ENCODE measurements at places on chromosomes 16 and 17. TPM values are rescaled to one million over a fixed set of nuclear protein-coding genes. Genes with fewer than 3 reads are reported as not detected.

DNA sequence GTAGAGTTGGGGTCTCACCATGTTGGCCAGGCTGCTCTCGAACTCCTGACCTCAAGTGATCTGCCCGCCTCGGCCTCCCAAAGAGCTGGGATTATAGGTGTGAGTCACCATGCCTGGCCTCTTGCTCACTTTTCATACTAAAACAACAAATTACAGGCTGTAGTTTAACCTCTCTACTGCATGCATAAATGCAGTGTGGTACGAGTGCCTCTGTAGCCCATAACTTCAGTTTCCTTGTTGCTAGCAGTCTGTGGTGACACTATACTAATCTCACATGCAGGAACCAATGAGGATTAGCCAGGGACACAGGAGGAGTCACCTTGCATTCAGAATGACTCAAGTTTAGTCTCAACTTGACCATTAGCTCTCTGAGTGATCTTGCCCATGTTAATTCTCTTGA is 20.1 kb downstream of the HMOX2 start:
- no peaks in the 10 kb centered on the region for H3K27me3 ChIP-seq
- H3K4me3 ChIP-seq: no peak overlapping the region
- no peak overlapping the region for H3K27ac ChIP-seq
- H3K36me3 ChIP-seq: peaks cover 1% of the 10 kb centered on the region
- DNase-seq: no peak

Gene SCIMP
- total RNA-seq: 87.3 TPM

- H3K36me3 ChIP-seq: peaks cover 83% of the 10 kb centered on the region
- H3K27me3 ChIP-seq: no peaks in the 10 kb centered on the region
- peaks cover 42% of the 10 kb centered on the region for H3K4me1 ChIP-seq
- peak overlapping the region; percentile 55 for H3K27ac ChIP-seq
- DNase-seq: no peak
- no peak overlapping the region for H3K4me3 ChIP-seq
Observed at GRCh38 chr17:77489893-77490255, 349.1 kb downstream of the SEC14L1 start.

DNA sequence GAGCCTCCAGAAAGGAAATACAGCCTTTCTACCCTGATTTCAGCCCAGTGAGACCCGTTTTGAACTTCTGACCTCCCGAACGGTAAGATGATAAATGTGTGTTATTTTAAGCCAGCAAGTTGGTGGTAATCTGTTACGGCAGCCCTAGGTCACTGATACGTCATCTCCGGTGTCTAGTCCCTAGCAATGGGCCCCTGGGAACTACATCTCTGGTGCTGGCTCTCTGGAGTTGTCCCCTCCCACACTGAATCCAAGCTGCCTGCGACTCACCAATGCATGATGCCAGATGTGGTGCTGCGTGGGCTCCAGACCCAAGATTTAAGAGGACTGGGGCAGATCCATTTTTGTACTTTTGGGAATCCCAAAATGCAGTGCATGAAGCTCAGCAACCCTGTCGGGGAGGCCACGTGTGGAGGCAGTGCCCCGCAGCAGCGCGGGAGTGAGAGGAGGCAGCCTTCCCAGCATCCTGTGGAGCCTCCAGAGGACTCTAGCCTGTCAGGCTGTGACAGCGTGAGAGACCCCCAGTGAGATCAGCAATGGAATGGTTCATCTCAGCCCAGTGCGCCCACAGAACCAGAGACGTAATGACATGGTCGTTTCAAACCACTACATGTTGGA is 43.6 kb upstream of the USP7 start:
- H3K4me3 ChIP-seq: no peak overlapping the region
- no peak for DNase-seq
- no peaks in the 10 kb centered on the region for H3K36me3 ChIP-seq
- H3K27me3 ChIP-seq: peaks cover 5% of the 10 kb centered on the region

GRCh38 chr16:745739-746138 is 4.9 kb upstream of the CIAO3 start:
- no peak overlapping the region for H3K27ac ChIP-seq
- H3K4me1 ChIP-seq: no peaks in the 10 kb centered on the region
- H3K4me3 ChIP-seq: no peak overlapping the region
- no peaks in the 10 kb centered on the region for H3K36me3 ChIP-seq

Gene PCYT2
- total RNA-seq: 34.9 TPM

DNA sequence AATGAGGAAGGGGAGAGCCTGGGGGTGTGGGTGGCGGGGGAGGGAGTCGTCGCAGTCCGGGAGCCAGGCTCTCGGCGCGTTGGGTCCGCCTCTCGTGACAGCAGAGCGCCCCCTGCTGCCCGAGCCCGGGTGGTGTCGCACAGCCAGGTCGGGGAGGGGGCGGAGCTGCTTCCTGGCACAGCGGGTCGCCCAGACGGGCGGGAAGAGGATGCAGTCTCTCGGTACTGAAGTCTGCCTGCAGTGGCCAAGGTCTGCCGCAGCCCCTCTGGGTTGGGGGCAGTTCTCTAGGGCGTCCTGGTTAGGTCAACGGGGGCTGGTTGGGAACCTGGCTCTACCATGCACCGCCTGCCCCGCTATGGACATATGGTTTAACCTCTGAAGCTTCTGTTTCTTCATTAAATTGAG is 38.2 kb upstream of the CCDC182 start:
- no peaks in the 10 kb centered on the region for H3K27me3 ChIP-seq
- no peak overlapping the region for H3K27ac ChIP-seq
- DNase-seq: peak; percentile 68

DNA sequence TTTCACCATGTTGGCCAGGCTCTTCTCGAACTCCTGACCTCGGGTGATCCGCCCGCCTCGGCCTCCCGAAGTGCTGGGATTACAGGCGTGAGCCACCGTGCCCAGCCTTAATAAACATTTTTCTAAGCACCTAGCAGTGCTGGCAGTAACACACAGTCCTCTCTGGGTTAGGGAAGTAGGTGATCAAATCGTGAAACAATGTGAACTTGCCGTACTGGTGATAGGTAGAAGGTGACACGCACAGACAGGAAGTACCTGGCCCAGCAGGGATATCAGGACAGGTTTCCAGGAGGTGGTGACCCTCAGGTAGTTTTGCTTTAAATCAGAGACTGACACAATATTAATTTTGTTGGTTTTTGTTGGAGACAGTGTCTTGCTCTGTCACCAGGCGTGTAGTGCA is 4.5 kb downstream of the PLD2 start:
- H3K4me1 ChIP-seq: peaks cover 5% of the 10 kb centered on the region
- no peak overlapping the region for H3K4me3 ChIP-seq
- no peak for DNase-seq
- H3K36me3 ChIP-seq: no peaks in the 10 kb centered on the region
- no peak overlapping the region for H3K27ac ChIP-seq

- H3K27me3 ChIP-seq: no peaks in the 10 kb centered on the region
- no peak for DNase-seq
- no peak overlapping the region for H3K27ac ChIP-seq
Observed at GRCh38 chr16:2038382-2039231, 9.0 kb downstream of the NTHL1 start.

DNA sequence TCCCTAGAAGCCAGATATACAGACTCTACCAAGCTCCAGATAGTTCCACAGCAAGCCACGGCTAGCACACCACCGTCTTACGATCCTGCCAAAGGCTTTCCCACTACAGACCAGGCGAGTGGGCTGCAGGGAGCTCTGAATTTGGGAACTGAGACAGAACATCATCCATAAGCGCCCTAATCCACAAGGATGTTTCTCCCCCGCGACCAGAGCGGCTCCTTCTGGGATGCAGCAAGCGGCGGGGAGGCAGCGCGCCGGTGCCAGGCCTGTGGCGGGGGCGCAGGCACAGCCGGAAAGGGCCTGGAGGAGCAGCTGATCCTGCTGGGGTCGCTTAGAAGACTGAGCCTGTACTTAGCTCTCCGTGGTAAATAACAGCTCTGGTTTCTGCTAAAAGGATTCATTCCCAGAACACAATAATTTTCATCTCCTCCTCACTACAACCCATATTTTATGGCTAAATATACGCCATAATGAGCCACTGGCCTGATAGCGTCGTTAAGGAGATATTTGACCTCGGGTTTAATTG is 16.2 kb upstream of the FOXF1 start:
- H3K4me3 ChIP-seq: no peak overlapping the region
- no peaks in the 10 kb centered on the region for H3K36me3 ChIP-seq
- H3K4me1 ChIP-seq: peaks cover 5% of the 10 kb centered on the region
- peaks cover 75% of the 10 kb centered on the region for H3K27me3 ChIP-seq

Gene KRT23
- total RNA-seq: not detected

Gene DNAI2
- total RNA-seq: not detected

Gene SOX8
- 1.2 TPM for total RNA-seq

DNA sequence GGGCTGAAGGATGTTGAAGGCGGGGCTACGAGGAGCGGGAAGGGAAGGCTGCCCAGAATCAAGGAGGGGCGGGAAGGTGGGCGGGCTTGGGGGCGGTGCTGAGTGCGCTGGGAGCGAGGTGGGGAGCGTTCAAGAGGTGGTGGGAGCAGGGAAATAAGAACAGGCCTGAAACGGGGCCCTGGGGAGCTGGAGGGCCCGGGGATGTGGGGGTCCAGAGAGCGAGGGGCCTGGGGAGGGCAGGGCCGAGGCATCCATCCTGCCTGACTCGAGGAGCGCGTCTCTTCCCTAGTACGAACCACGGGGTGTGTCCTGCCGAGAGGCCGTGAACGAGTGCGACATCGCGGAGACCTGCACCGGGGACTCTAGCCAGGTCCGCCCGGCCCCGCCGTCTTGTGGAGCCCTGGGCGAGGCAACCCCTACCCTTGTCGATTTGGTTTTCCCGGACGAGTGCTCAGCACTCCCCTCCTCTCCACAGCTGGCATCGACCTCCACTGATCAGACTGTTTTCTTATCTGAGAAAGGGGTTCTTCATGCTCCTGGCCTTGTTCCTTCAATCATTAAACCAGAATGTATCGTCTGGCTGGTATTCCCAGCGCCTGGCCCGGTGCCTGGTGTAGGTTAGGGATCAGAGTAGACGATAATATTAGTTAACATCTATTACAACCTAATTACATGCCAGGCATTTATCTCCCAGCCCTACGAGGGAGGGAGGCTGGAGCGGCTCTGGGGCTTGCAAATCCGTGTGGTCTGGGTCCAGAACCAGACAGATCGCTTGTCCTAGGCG is 17.2 kb downstream of the ADAM11 start:
- H3K4me1 ChIP-seq: peaks cover 26% of the 10 kb centered on the region
- H3K27ac ChIP-seq: no peak overlapping the region
- no peaks in the 10 kb centered on the region for H3K36me3 ChIP-seq
- no peak for DNase-seq

Gene PHOSPHO1
- 0.15 TPM for total RNA-seq

GRCh38 chr17:28402224-28402630 is 3.8 kb downstream of the SLC46A1 start:
- peaks cover 8% of the 10 kb centered on the region for H3K4me1 ChIP-seq
- no peaks in the 10 kb centered on the region for H3K36me3 ChIP-seq
- H3K4me3 ChIP-seq: no peak overlapping the region
- no peak for DNase-seq
- H3K27ac ChIP-seq: no peak overlapping the region
- H3K27me3 ChIP-seq: no peaks in the 10 kb centered on the region

Gene KRT28
- total RNA-seq: not detected

Gene RPRML
- 0.89 TPM for total RNA-seq

- DNase-seq: no peak
- H3K27ac ChIP-seq: no peak overlapping the region
- H3K4me3 ChIP-seq: no peak overlapping the region
- H3K27me3 ChIP-seq: no peaks in the 10 kb centered on the region
- no peaks in the 10 kb centered on the region for H3K36me3 ChIP-seq
- H3K4me1 ChIP-seq: no peaks in the 10 kb centered on the region
Observed at GRCh38 chr17:9484789-9485188, 90.8 kb downstream of the STX8 start.

DNA sequence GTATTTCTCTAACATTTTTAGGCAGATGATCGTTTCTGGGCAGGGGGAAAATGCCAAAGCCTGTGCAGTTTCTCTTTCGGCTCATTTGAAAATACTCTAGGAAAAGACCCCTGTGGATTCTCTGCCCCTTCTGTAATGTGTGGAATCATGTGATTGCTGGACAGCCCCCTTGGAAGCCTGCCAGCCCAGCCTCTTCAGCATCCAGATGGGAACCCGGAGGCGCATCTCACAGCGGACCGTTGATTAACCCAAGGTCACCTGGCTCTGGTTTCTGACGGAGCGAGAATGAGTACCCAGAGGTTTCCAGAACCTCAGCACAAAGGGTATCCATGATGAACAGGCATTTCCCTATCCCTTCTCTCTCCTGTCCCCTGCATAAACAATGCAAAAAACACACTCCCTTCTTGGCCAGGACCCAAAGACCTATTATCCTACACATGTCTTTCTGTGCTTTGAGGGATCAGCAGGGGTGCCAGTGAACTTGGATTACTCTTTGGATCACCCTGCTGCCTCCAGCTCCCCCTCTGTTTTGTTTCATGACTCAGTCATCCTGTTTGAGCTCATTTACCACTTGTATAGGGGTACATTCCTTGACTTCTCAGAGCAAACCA is 957.1 kb upstream of the RBFOX1 start:
- no peak overlapping the region for H3K4me3 ChIP-seq
- no peaks in the 10 kb centered on the region for H3K4me1 ChIP-seq
- no peaks in the 10 kb centered on the region for H3K36me3 ChIP-seq
- no peak for DNase-seq
- H3K27me3 ChIP-seq: no peaks in the 10 kb centered on the region
- no peak overlapping the region for H3K27ac ChIP-seq

GRCh38 chr16:1691956-1692355 is 13.9 kb downstream of the JPT2 start:
- H3K27ac ChIP-seq: no peak overlapping the region
- no peak for DNase-seq
- H3K4me3 ChIP-seq: no peak overlapping the region
- no peaks in the 10 kb centered on the region for H3K27me3 ChIP-seq

Gene CHRNE
- total RNA-seq: 0.99 TPM

DNA sequence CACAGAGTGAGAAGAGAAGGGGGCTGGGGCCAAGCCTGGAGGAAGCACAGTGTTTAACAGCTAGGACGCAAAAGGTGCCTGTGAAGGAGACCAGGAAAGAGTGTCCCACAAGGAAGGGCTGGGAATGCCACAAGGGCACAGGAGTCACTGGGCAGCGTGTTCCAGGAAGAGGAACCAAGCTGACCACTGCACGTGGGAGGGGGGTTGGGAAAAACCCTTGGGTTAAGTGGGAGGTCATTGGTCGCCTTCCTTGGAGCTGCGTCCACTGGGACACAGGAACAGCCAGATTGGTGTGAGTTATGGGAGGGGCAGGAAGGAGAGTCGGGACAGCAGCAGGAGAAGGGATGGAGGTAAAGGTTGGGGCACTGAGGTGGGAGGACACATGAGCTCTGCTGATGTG is 12.9 kb downstream of the TTYH2 start:
- H3K27me3 ChIP-seq: no peaks in the 10 kb centered on the region
- no peak overlapping the region for H3K27ac ChIP-seq
- no peak overlapping the region for H3K4me3 ChIP-seq
- DNase-seq: no peak

DNA sequence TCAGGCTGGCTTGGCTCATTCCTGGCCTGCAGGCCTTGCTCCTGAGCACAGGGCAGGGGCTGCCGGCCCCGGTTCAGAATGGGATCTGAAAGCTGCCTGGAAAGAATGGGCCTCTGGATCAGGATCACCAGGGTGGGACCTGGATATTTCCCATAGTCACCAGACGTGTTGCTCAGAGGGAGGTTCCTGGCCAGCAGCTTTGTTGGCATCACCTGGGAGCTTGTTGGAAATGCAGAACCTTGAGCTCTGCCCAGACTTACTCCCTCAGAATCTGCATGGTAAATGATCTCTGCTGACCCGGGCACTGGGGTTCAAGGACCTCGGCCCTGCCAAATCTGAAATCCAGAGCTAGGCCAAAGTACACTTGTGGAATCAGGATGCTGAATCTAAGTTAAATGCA is 29.5 kb upstream of the MED9 start:
- H3K27me3 ChIP-seq: no peaks in the 10 kb centered on the region
- no peaks in the 10 kb centered on the region for H3K36me3 ChIP-seq
- DNase-seq: no peak
- H3K4me3 ChIP-seq: no peak overlapping the region
- H3K27ac ChIP-seq: no peak overlapping the region

- H3K27ac ChIP-seq: no peak overlapping the region
- no peaks in the 10 kb centered on the region for H3K36me3 ChIP-seq
- H3K4me1 ChIP-seq: peaks cover 5% of the 10 kb centered on the region
- no peak for DNase-seq
Observed at GRCh38 chr17:8870406-8871040, 3.0 kb upstream of the PIK3R6 start.
